ENCODE measurements at places on chromosomes 16 and 17.

DNA sequence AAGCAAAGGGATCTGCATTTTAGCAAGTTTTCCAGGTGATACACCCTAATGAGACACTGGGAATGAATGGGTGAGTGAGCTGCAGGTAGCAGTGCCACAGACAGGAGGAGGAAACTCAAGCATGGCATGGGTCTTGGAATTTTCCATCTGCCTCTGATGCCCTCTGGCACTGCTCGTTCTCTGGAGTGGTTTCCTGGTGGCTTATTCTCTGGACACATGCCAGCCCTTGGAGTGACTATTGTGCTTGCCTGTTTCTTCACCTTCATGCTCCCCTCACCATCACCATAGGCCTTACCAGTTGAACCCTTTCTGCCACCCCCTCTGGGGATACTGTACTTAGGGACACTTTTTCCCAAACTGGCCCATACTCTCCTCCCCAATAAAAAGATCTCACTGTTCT, 1.6 kb downstream of the COASY start:
- no peak for DNase-seq

- DNase-seq, result no peak
These were observed 28.2 kb downstream of the TBX4 start for GRCh38 chr17:61480414-61480807.

GRCh38 chr17:9021158-9021991, at the start of gene NTN1:
Gene NTN1 (plus strand): TSS chr17:9021510. CDS start chr17:9022374, 864 bp downstream.
- DNase-seq, result no peak

DNA sequence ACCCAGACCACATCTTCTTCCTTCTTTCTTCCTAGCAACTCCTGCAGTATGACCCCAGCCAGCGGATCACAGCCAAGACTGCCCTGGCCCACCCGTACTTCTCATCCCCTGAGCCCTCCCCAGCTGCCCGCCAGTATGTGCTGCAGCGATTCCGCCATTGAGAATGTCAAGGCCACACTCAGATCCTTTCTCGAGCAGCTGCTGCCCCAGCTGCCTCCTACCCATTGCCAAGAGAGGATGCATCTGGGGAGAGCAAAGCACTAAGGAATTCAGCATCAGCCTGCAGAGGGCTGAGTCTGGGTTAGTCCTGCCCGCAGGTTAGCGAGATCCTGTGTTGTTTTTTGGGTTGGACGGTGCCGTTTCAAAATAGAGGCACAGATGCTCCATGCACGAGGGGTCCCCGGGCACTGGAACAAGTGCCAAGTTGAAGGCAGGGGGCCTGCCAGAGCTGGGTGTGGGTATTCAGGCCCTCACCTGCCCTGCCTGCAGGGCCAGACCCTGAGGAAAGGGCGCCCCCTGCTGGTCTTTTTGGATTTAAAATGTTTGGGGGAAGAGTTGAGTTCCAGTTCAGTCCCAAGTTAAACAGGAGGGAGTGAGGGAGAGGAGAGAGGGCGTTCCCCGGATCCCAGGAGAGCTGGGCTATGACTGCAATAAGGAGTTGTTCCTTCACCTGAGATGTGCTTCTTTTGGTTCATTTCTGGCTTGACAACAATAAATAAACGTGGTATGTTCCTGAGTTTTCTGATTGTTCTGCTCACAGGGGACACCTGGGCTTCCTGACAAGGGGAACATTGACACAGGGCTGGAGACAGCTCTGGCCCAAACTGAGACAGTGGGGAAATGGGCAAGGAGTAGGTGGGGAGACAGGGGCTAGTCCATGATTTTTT, 4.9 kb downstream of the CDK3 start:
- peak; percentile 70 for DNase-seq

DNA sequence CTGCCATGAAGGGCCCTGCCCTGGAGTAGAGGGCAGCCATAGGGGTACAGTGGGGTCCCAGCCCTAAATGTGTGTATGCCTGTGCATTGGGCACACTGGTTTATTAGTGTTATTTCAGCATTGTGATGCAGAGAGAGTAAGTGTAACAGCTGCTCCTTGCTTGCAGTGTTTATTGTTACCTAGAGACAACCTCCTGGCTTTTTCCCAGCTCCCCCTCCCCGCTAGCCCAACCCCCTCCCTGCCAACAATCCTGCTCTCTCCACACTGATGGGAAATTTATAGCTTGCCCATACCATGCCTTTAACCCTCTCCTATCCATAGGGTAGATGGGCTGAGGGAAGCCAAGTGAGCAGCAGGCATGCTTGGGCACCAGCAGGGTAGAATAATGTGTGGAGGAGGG, 51.3 kb downstream of the NEUROD2 start:
- DNase-seq, result no peak

DNA sequence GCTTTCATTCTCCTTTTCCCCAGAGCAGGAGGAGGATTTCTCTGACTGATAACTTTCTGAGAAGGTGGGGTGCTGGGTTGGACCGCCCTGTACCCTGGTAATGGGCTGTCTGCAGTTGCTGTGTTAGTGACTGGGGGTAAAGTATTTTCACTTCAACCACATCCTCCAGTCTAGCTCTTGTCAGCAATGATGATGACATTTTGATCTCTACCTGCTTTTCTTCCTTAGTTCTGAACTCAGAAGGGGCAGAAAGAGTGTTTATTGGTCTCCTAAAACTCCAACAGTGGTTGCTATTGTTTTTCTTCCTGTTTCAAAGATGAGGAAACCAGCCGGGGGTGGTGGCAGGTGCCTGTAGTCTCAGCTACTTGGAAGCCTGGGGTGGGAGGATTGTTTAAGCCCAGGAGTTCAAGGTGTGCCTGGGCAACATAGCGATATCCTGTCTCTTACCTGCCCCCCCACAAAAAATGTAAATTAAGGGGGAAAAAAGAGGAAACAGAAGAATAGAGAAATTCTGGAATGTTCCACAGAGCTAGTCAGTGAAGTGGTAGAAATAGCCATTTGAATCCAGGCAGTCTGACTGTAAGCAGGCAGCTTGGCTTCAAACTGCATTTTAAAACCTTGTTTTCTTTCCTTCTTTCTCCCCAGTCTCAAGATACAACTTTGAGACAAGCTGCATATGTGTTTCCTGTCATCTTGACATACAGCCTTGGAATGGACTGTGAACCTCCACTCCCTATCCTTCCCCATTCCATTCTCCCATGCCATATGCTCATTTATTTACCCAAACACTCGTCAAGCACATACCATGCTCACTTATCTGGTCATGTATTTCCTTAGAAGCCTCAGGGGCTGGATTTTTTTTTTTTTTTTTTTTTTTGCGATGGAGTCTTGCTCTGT, 3.3 kb upstream of the N4BP1 start:
- no peak for DNase-seq

DNA sequence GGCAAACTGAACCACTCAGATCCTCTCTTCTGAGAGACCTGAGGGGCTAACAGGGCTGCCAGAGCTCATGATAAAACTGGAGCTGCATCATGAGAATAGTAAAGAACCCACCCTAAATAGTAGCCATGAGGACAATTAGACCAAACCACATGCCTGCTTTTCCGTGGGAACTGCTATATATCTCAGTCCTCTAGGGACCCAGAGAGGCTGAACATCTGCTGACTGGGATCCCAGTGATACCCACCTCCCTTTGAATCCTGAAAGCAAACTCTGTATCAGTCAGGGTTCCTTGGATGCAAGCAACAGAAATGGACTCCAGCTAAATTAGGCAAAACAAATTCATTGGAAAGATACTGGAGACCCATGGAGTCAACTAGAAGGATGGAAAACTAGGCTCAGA, 6.5 kb downstream of the MT1X start:
- DNase-seq, result no peak

GRCh38 chr17:35132099-35132498, 10.0 kb downstream of the NLE1 start:
- no peak for DNase-seq

DNA sequence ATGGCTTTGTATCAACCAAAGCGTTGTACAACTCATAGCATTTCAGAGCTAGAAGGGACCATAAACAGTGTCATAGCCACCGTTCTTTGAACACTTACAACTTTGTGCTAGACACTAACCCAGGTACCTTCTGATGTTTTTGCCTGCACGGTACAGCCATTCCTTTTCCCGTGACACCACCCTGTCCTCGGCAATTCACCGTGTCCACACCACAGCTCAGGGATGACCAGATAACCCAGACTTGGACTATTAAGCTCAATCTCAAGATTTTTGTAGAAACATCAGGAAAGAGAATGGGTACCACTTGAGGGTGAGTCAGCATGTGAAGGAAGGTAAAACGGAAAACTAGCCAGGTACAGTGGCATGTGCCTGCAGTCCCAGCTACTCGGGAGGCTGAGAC, 9.8 kb upstream of the CBFB start:
- DNase-seq, result no peak

DNA sequence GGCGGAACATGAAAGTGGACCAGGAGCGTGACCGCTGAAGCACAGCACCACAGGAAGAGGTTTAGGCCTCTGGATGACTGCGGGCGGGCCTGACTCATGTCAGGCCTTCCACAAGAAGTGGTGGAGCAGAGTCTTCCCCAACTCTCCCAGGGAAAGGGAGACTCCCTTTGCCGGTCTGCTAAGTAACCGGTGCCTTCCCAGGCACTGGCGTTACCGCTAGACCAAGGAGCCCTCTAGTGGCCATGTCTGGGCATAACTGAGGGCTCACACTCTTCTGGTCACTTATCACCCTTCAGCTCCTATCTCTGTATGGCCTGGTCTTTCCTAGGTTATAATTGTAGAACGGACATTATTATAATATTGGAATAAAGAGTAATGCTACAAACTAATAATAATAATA, 1931.9 kb downstream of the TP53TG3F start:
- peak; percentile 33 for DNase-seq

DNA sequence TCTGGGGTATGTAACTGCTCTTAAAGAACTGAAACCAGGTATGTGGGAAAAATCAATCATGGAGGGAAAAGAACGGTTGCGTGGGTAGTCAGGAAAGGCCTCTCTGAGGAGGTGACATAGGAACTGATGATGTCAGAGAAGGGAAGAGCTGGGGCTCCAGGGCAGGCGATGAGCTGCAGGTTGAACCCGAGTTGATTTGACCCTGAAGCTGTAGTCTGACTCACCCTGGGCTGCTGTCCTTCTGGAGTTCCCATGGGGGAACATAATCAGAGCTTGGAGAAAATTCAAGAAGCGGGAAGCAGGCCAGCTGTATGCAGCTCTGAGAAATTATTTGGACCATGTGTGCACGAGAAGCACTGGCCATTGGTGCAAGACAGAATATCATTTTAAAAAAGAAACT, 16.7 kb downstream of the SLC6A2 start:
- no peak for DNase-seq

DNA sequence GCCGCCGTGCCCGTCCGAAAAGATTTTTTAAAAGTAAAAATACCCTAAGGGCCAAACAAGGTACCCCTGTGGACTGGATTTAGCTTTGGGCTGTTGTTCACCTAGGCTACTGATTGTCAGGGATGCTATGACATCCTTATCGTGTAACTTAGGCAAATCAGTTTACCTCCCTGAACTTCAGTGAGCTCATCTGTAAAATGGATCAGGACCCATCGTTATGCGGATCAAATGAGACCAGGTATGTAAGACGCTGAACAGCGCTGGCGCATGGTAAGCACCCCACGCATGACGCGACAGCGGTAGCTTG, 658 bp upstream of the ZNF771 start:
- DNase-seq, result no peak

DNA sequence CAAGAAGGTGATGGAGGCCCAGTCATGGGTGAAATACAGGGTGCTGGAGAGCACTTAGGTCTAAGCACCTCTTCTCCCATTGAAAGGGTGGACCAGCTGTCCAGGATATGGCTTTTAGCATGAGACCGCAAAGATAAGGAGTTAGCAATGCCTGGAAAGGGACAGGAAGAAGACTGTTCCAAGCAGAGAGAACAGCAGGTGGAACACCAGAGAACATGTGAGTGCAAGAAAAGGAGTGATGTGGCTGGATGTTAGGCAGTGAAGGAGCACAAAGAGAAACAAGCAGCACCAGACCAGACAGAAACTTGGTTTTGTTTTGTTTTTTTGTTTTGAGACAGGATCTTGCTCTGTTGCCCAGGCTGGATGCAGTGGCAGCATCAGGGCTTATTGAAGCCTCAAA, 45.4 kb upstream of the CCL1 start:
- no peak for DNase-seq

GRCh38 chr16:19833581-19833980, 51.1 kb downstream of the GPRC5B start:
- DNase-seq, result no peak

GRCh38 chr16:87392821-87393679, 914 bp downstream of the MAP1LC3B start:
- peak; percentile 47 for DNase-seq

GRCh38 chr17:48253975-48254374, 146.4 kb downstream of the SNX11 start:
- DNase-seq, result no peak

GRCh38 chr17:67079491-67079890, 35.1 kb downstream of the CACNG1 start:
- no peak for DNase-seq

GRCh38 chr17:10081571-10082169, 116.7 kb downstream of the GAS7 start:
- no peak for DNase-seq

DNA sequence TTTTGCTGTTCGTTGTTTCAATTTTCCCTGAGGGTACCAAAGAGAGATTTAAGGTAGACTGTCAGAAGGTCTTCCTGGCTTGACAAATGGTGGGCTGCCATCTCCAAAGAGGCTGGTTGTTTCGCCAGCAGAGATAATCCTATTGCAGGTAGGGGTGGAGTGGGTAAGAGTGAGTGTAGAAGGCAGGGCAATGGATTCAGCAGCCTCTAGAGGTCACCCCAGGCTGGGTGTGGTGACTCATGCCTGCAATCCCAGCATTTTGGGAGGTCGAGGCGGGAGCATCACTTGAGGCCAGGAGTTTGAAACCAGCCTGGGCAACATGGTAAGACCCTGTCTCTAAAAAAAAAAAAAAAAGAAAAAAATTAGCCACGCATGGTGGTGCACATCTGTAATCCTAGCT, 34.6 kb downstream of the DCAKD start:
- no peak for DNase-seq

DNA sequence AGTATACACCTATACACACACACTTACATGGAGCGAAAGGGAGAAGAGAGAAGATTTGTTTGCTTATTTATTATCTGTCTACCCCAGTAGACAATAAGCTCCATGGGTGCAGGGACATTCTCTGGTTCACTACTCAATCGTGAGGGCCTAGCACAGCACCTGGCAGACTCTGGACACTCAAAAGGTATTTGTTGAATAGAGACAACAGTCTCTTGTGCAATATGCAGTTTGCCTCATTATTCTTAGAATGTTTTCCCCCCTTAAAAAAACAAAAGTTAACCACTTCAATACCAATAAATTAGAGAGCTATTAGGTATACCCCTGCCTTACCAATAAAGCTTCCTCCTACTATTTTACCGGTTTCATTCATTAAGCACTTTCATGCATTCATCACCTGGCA, 2.0 kb downstream of the AKAP10 start:
- no peak for DNase-seq

GRCh38 chr17:18144261-18144660, 35.7 kb downstream of the MYO15A start:
- DNase-seq, result no peak

GRCh38 chr17:66345264-66345663, 42.9 kb downstream of the PRKCA start:
- DNase-seq, result peak; percentile 58

- peak; percentile 54 for DNase-seq
These were observed 133.5 kb downstream of the SEC14L1 start for GRCh38 chr17:77274096-77274845.
